Renal cortex interstitium (tissue), 15 donors: ENCODE measurements at places on chromosomes 7 and 10.

DNA sequence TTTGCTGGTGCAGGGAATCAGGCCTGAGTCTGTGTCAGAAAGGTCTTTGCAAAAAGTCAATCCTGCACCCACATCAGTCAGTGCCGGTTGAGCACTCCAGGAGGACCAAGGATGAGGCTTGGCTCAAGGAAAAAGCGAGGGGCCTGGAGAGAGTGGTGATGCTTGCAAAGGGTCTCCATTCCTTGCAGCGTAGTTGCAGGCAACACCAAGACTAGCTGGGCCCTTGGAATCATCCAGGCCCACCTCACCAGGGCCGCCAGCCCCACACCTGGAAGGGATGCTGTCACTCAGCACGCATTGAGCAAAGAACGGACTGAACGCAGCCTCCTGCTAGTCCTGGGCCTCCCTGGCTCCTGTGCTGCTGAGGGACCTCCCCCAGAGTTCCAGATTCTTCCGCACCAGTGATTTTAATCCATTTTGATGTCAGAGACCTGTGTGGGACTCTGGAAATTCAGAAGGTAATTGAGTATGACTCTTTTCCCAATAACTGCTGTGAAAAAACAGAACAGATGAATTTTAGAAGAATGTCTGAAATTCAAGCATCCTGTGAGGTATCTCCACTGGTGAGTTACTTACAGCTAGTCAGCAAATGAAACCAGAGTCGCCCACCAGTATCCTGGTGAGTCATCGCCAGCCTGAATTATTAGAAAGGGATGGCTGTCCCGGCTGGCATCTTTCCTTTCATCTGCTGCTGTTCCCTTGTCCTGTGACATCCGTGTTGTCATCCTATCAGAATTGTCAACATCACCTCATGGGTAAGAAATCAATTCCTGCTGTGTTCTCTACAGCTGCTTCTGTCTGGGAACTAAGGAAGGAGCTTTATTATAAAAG, 150.8 kb upstream of the NPS start:
- no peak for DNase-seq

DNA sequence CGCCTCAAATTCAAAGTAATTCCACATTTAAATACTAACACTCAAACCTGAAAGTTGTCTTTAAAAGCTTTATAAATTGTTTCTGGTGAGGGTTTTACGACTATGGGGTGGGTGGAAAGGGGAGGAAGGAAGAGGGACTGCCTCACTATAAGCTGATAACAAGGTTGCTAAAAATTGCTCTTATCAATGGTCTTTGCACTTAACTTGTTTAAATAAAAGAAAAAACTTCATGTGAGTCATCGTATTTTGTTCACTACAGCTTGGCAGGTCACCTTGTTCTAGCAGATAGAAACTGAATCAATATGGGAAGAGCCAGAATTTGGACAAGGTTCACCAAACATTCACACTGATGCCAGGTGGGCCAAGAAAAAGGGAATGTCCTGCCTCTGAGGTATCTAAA, 129.2 kb downstream of the TES start:
- no peak for DNase-seq

GRCh38 chr7:37083311-37084096, 359.2 kb upstream of the AOAH start:
- DNase-seq = no peak

- DNase-seq = no peak
These were observed 71.1 kb upstream of the FZD1 start for GRCh38 chr7:91193141-91193540.
